ENCODE measurements at places on chromosomes 13 and 19.
A peak's percentile ranks its signal among the peaks of the same experiment; 100 is the strongest.

DNA sequence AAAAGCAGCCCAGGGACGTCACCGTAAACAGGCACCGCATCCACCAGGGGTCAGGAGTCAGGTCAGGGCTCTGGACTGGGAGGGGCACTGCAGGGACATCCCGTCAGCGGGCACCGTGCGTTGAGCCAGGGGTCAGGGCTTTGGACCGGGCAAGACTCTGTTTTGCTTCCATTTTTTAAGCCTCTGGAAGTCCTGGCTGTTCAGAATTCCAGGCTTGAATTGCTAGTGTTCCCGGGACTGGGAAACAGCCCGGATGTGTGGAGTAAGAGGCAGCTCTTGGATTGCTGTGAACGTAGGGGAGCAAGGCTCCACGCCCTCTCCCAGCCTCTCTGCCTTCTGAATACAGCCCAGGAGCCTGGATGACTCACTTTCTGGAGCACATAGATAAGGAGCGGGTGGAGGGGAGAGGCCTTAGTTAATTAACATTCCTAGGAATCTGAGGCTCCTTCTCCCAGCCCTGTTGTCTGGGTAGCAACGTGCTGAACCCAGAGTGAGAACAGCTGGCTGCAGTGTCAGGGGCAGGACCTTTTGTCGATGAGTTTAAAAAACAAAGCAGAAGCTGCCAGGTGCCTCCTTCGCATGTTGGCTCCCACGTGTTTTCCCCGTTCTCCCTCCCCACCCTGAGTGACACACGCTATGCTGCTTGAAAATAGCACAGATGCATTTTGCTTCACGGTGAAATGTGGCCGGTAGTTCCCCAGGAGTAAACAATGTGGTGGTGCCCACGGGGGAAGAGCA is 21.9 kb downstream of the ATP11A start:
- no peak for DNase-seq

DNA sequence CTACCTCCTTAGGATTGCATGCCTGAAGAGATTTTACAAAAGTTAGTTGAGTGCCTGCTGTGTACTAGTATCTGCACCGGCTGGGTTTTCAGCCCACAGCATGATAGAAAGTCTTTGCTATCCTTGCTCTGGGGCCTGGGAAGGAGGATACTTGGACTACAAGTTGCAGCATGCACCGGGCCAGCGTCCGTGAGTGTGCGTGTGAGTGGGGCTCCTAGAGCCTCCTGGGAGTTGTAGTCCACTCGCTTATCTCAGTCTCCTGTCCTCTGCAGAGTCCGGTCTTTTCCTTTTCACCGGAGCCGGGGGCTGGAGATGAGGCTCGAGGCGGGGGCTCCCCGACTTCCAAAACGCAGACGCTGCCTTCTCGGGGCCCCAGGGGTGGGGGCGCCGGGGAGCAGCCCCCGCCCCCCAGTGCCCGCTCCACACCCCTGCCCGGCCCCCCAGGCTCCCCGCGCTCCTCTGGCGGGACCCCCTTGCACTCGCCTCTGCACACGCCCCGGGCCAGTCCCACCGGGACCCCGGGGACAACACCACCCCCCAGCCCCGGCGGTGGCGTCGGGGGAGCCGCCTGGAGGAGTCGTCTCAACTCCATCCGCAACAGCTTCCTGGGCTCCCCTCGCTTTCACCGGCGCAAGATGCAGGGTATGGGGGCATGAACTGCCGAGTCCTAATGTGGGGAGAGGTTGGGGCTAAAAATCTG is 20.6 kb downstream of the BRSK1 start:
- no peak for DNase-seq

DNA sequence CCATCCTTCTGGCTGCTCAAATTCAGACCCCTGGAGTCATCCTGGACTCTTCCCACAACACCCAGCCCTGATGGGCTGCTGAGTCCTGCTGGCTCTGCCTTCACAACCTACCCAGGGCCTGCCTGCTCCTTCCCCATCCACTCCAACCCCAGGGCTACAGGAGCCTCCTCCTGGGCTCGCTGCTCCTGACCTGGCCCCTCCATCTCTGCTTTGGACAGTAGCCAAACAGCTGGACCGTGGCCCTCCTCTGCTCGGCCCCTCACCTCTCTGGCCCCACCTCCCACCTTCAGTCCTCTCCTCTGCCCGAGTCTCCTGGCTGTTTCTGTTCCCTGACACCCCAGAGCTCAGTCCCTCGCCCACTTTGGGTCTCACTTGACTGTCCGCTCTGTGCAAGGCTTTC is 66.7 kb downstream of the CEBPG start:
- no peak for DNase-seq

DNA sequence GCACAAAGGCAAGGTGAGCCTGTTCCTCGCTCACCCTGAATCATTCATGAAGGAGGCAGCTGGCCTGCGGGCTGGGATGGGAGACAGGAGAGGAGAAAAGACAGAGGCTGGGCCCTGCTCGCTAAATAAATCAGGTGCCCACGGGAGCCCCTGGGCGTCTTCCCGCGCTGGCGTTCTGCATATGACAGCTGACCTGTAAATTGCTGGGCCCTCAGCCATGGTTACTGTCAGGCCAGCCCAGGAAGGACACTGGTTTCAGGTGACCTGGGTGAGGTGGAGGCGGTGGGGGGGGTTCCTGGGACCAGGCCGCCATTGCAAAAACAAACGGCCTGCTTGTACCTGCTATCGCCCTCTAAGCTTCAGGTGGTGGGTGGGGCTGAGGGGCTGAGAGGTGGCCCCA is 3.4 kb upstream of the PTBP1 start:
- no peak for DNase-seq

GRCh38 chr13:52411629-52412028 is 5.7 kb upstream of the THSD1 start:
- DNase-seq = no peak

DNA sequence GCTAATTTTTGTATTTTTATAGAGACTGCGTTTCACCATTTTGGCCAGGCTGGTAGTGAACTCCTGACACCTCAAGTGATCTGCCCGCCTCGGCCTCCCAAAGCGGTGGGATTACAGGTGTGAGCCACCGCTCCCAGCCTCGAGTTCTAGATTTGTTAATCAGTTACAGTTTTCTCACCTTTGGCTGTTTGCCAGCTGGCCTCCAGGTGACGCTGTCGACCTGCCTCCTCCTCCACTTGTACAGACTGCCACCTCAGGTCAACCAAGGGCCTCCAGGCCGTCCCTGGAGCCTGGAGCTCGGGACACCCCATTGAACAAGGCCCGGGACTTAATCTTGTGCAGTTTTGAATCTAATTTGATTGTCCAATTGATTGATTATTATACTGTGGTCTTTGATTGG is 45.5 kb downstream of the IER2 start:
- peak; percentile 52 for DNase-seq

- no peak for DNase-seq
These were observed 132.1 kb downstream of the PCDH17 start for GRCh38 chr13:57763689-57764088.

Measured in activated CD4-positive, alpha-beta T cell treated with anti-CD3 and anti-CD28 coated beads, Interleukin-2, amount 50 U/mL, for 4 hours (primary cell).